ENCODE measurements at places on chromosomes 6 and 20. TPM values are rescaled to one million over a fixed set of nuclear protein-coding genes. Genes with fewer than 3 reads are reported as not detected.

Gene CCN5
- total RNA-seq: 520 TPM

Gene HLA-DRB5
- total RNA-seq: not detected

Gene UBR2
- 31.5 TPM for total RNA-seq

Gene BCLAF1
- 124 TPM for total RNA-seq

Gene PROKR2
- not detected for total RNA-seq

Measured in osteoblast (primary cell).